ENCODE measurements at places on chromosomes 7 and 10. TPM values are rescaled to one million over a fixed set of nuclear protein-coding genes. Genes with fewer than 3 reads are reported as not detected.

SHH gene
- polyA plus RNA-seq = 0.35 TPM

CABCOCO1 gene
- 0.23 TPM for polyA plus RNA-seq

LRRD1 gene
- not detected for polyA plus RNA-seq

FAM25C gene
- not detected for polyA plus RNA-seq

GNGT1 gene
- polyA plus RNA-seq = not detected

PYROXD2 gene
- polyA plus RNA-seq = 15.9 TPM

FGFR2 gene
- 23.8 TPM for polyA plus RNA-seq

TMEM26 gene
- polyA plus RNA-seq = 0.08 TPM

CFAP46 gene
- polyA plus RNA-seq = 1.3 TPM

ANKRD22 gene
- polyA plus RNA-seq = 3.4 TPM

CALN1 gene
- polyA plus RNA-seq = 1.3 TPM

UTF1 gene
- polyA plus RNA-seq = not detected

CACNA2D1 gene
- polyA plus RNA-seq = 0.80 TPM

CPN1 gene
- polyA plus RNA-seq = not detected

FEZF1 gene
- not detected for polyA plus RNA-seq

UNCX gene
- polyA plus RNA-seq = not detected

SLC16A12 gene
- polyA plus RNA-seq = 18.8 TPM

STEAP4 gene
- 3.2 TPM for polyA plus RNA-seq
